Cortex of kidney (tissue), 1 donor: ENCODE measurements at places on chromosomes 7 and 10.

DNA sequence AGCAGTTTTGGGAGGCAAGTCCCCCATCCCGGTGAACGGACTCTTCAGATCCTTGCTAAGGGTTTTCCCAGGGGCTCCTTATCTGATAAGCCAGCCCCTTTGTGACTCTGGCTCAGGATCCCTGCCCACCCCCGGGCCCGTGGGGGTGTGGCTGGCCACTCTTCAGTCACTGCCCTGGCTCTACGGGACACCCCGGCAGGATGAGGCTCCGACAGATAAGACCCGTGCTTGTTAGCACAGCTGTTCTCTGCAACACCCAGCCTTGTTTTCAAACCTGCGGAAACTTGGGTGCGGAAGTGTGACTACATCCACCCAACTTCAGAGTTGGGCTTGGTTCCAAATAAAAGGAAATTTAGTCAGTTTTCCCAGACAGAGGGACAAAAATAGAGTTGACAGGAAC lies 66.7 kb upstream of the PODXL start:
- no peak for DNase-seq

GRCh38 chr7:114944745-114945625 lies 23.1 kb downstream of the MDFIC start:
- DNase-seq, result no peak

GRCh38 chr10:131621784-131622624 lies 278.8 kb upstream of the PPP2R2D start:
- DNase-seq, result no peak

DNA sequence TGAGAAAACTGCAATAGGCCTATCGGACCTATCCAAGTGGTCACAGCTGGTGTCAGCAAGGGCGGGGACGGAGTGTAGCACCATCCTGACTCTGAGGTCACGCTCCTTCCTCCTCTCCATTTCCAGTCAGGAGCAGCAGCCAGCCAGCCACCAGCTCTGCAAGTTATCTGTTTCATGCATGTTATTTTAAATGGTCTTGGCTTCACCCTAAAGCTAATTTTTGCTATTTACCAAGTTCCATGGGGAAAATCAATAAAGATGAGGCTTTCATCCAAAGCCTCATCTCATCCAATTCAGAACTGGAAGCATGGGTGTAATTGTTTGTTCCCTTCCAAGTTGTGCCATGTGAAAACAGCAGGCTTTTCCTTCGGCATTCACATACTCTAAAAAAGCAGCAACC lies 49.3 kb downstream of the ICA1 start:
- no peak for DNase-seq

DNA sequence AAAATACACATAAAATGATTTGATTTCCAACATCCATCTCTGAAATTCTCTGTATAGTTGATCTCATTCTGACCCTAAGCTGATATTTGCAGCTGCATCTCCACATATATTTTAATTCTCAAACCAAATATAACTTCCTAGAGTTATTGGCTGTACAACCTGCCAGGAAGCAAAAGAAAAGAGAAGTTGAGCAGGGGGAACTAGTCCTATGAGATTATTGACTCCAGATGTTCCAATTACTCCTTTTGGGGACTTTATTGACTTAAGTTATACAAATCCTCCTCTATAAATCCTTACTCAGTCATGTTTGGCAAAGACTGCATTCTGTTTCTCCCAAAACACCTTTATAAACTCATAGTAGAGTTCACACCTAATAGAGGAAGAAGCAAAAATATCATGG lies 599.4 kb upstream of the ANKRD30A start:
- DNase-seq, result no peak

- no peak for DNase-seq
Observed at GRCh38 chr7:5492636-5493020, 69.0 kb upstream of the TNRC18 start.

- no peak for DNase-seq
Observed at GRCh38 chr7:117135553-117135891, 182.2 kb downstream of the ST7 start.

- DNase-seq, result no peak
Observed at GRCh38 chr10:49347342-49347741, 48.4 kb downstream of the C10orf71 start.

DNA sequence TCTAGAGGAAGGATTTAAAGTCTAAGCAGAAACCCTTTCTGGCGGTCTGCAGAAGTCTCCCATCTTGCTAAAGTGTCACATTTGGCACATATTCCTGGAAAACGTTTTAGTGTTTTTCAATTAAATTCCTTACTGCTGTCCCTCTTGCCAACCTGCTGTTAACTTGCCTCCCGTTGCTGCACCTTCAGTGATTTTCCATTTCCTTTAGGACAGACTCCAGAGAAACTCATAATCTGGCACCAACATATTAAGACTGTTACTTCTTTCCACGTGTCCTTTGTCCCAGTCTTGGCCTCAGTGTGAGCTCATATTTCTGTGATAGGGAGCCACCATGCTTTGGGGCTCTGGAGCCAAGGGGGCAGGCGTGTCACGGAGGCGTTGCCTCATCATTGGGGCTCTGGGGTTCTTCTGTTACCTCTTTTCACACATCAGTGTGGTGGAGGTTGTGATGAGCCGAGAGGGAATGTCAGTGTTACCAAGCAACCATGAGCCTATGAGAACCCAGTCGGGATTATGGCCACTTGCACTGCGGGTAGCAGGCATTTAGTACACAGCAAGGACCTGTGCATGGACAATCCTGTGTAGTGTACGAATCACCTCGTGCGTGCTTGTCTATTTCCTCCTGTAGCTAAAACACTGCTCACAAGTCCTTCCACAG lies 26.0 kb upstream of the ZNF32 start:
- no peak for DNase-seq

- no peak for DNase-seq
Observed at GRCh38 chr10:62093863-62094291, 174.8 kb downstream of the RTKN2 start.

DNA sequence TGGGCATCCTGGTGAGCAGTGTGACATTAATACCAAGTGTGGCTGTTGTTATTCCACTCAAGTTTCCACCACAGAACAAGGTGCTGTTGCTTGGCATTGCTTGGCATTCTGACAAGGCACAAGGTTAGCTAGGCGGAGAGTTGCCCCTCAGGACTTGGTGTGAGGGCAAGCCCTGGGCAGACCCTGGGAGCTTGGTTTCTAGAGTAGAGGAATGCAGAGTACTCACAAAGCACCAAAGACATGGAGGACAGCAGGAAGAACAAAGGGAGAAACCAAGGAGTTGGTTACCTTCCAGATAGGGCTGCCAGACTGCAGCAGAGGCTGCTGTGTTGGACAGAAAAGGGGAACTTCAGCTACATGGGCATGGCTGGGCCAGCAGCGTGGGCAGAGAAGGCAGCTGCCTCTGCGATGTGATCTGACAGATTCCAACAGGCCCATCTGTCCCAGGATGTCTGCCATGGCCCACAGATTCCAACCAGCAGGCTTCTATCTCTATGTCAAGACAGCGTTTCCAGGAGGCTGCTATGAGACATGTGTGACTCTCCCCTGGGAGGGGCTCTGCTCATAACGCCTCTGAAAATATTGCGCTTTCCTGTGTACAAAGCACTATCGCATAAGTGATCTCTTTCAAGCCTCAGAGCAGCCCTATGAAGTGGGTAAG lies 1.8 kb downstream of the GOLGA7B start:
- no peak for DNase-seq

DNA sequence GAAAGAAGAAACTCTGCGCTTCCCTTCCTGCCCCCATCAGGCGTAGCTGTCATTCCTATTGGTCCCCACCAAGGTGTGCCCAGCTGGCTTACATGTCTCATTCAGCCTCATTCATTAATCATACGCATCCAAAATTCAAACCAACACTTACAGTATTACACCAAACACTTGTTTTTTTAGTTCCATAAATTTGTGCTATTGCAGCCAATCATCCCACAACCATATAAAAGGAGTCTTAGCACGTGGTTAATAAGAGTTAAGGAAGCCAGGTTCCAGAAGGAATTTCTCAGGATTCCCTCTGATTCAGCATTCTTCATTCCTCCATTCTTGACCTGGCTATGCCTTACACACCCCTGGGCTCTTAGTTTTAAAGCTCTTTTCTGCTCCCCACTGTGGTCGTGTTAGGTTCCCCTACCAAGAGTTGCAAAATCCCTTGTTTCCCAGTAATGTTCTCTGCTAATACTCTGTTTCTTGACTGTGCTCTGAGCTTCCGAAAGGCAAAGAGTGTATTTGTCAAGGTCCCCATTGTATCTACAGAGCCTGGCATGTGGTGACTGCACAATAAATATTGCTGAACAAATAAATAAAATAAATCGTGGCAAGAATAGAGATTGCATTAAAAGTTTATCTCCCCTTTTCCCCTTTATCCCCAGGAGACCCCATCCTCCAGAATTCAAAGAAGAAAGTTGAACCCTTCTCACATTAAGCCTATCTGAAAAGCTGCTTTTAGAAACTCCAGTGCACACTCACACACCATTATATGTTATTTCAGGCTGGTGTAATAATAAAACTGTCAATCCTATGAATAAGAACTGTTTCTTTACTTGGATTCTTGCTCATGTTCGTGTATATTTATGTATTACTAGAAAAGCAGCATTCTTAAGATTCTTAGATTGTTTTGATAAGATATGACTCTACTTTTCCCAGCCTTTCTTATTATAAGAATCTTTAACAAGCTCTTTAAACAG lies 514.4 kb downstream of the INHBA start:
- DNase-seq, result no peak

- no peak for DNase-seq
Observed at GRCh38 chr7:39924122-39924521, 25.9 kb upstream of the CDK13 start.

DNA sequence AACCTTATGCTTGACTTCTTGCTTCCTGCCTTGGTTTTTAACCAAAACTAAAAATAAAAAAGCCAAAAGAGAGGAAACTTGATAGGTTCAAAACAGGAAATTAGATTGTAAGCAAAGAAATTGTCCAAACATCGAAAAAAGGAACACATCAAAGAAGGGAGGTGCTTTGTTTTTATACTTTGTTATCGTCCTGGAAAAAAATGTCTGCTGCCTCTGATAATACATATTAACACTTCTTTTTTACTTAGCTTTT lies 286.6 kb upstream of the C7orf33 start:
- no peak for DNase-seq

DNA sequence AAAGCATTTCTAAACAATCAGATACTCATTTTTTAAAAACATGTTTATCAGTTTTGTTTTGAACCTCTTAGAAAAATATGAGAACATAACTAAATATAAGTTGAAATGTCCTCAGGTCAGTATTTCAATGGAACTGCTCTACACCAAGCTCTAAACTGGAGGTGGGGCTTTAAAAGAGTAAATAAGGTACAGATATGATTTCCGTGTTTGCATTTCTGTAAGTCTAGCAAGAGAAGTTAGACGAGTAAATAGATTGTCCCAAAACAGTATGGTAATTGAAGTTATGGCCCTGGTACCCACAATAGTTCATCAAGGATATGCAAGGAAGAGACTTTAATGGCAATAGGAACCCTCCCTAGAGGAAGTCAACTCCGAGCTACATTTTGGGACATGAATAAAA lies 115.1 kb upstream of the AKR1E2 start:
- DNase-seq, result no peak

GRCh38 chr10:57905861-57906260 lies 361.8 kb downstream of the IPMK start:
- no peak for DNase-seq

- no peak for DNase-seq
Observed at GRCh38 chr10:34031400-34031799, 696.9 kb upstream of the NRP1 start.

GRCh38 chr7:19206721-19207120 lies 61.5 kb upstream of the FERD3L start:
- no peak for DNase-seq

DNA sequence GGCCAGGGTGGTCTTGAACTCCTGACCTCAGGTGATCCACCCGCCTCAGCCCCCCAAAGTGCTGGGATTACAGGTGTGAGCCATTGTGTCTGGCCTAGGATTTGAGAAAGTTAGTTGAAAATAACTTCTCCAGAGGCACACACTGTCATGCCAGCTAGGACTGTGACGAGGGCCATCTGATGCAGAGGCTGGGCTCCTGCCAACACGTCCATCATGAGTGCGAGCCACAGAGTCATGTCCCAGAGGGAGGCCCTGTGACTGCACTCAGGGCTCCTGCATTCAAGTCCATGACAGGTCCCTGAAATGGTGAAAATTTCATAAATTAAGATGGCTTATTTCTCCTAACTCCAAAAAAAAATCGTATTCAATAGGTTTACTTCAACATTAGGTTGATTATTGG lies 17.1 kb downstream of the C10orf120 start:
- no peak for DNase-seq

DNA sequence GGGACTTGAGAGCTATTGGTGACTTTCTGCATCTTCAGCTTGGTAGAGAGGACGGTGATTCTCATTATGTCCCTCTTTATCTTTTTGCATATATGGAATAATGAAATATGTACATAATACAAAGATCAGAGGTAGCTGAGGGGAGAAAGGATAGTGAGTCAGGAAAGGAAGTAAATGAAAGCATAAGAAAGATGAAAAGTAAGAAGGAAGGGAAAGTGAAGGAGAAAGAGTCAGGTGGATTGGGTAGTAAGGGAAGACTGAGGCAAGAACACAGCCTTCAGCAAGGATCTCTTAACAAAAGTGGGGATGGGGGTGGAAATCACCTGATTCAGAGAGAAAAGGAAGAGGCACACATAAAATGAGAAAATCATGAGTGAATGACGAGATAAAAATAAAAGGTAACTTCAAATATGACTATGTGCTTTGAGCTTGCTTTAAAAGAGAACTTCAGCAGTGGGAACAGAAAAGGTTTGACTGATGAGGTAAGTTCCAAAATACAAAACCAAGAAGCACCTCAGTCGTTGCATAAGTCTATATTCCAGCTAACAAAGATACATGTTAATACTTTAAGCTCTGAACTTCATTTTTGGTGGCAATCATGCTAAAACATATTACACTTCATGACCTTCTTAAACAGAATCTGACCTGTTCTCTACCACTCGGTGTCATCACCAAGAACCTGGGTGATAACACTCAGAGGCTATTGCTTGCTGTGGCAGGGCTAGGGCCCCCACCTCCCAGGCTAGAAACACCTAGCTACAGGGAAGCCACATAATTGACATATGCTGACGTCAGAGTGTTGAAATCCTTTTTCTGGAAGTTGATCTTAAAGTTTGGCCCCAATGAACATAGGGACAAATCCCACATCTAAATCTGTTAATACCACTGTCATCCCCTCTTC lies 32.9 kb downstream of the NRCAM start:
- DNase-seq, result no peak

DNA sequence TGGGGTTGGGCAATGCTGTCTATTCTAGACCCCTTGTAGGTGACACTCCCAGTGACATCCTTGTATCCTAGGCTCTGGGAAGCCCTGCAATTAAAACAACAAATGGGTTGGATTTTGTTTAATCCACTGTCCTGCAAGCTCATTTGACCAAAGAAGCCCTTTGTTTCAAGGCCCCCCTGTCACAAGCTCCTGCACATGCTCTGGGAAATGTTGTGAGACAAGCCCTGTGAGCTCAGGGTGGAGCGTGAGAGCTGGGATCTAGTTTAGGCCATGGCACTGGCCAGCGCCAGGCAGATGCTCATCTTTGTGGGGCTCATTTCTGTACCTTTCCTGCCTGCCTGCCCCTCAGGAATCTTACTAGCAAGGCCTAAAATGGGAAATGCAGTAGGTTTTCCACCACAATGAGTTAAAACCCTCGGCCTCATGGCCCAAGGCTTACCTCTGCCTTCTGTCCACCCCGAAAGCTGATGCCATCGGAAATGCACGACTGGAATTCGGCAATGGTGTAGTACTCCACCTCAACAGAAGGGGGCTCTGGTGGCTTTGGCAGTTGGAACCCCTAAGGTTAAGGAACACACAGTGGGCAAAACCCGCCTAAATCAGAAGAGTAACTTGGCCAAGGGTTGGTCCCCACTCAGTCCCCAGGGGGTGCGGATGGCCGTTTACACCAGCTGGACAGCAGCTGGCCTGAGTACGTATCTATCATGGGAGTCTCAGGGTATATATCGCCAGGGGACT lies 112.0 kb downstream of the NEURL1 start:
- DNase-seq, result no peak

GRCh38 chr7:37047260-37047659 lies 323.0 kb upstream of the AOAH start:
- no peak for DNase-seq
